ENCODE measurements at places on chromosomes 7 and 10. TPM values are rescaled to one million over a fixed set of nuclear protein-coding genes. Genes with fewer than 3 reads are reported as not detected.

The RHBDD2 gene
- total RNA-seq, result 30.8 TPM

The FBXL13 gene
- total RNA-seq, result 1.7 TPM

The GIMAP5 gene
- total RNA-seq, result 17.4 TPM

The MPP7 gene
- total RNA-seq, result 58.6 TPM

The TES gene
- total RNA-seq, result 317 TPM

The NRG3 gene
- total RNA-seq, result 0.93 TPM

The FAM237B gene
- total RNA-seq, result not detected

The MRLN gene
- 0.38 TPM for total RNA-seq

The CPSF4 gene
- 25.7 TPM for total RNA-seq

The MRC1 gene
- 157 TPM for total RNA-seq

The SUMF2 gene
- total RNA-seq, result 84.6 TPM

The DGKI gene
- total RNA-seq, result 6.1 TPM

The FGF8 gene
- not detected for total RNA-seq

The RNF32 gene
- not detected for total RNA-seq

The SCIN gene
- total RNA-seq, result 0.29 TPM

The SPDYE16 gene
- total RNA-seq, result 0.28 TPM

Data from posterior vena cava (tissue), 2 donors.